Left kidney (tissue), 8 donors: ENCODE measurements at places on chromosomes 3 and 15.

GRCh38 chr3:42541079-42541478 is 38.6 kb downstream of the VIPR1 start:
- DNase-seq, result no peak

GRCh38 chr3:172687501-172687900 is 23.4 kb downstream of the NCEH1 start:
- no peak for DNase-seq

GRCh38 chr3:149224736-149225594 is 3.3 kb upstream of the CP start:
- DNase-seq, result no peak

DNA sequence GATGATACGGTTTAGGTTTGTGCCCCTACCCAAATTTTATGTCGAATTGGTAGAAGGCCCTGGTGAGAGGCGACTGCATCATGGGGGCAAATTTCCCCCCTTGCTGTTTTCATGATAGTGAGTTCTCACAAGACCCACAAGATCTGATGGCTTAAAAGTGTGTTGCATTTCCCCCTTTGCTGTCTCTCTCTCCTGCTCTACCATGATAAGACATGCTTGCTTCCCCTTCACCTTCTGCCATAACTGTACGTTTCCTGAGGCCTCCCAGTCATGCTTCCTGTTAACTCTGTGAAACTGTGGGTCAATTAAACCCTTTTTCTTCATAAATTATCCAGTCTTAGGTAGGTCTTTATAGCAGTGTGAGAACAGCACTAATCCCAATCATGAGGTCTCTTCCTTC is 381.2 kb downstream of the RSL24D1 start:
- no peak for DNase-seq

DNA sequence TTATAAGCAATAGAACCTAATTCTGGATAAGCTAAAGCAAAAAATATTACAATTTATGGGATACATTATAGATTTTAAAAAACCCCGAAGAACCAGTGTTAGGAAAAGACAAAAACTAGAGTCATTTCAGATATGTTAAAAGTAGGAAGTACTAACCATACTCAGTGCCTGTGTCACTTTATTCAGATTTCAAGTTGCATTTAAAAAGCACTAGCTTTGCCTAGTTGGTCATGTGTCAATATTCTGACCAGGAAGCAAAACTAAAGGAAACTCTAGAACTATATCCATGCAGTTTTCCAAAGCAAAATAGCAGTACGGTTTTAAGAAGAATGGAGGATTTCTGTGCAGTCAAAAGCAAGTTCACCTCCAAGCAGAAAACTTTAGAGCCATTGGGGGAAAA is 88.4 kb downstream of the RAP2B start:
- DNase-seq, result no peak

GRCh38 chr3:77081240-77081661 is 41.4 kb downstream of the ROBO2 start:
- DNase-seq, result peak; percentile 18

DNA sequence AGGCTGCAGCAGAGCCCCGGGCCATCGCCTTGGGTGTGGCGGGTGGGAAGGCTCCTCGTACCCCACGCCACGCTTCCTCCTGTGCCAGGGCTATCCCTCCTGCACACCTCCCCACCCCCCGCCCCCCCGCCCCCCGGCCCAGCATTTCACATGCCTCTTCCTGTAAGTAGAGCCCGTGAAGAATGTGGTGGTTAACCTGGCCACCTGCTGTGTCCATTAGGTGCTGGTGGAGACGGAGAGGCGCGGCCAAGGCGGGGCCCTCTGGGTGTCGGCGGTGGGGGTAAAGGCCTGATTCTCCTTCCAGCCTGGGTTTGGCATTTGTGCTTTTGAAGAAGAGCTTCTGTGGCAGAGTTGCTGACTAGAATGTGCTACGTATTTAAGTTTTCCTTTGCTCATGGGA is 127.8 kb downstream of the CHDH start:
- no peak for DNase-seq

- DNase-seq, result no peak
These were observed 14.2 kb downstream of the ST8SIA2 start for GRCh38 chr15:92407916-92408315.

DNA sequence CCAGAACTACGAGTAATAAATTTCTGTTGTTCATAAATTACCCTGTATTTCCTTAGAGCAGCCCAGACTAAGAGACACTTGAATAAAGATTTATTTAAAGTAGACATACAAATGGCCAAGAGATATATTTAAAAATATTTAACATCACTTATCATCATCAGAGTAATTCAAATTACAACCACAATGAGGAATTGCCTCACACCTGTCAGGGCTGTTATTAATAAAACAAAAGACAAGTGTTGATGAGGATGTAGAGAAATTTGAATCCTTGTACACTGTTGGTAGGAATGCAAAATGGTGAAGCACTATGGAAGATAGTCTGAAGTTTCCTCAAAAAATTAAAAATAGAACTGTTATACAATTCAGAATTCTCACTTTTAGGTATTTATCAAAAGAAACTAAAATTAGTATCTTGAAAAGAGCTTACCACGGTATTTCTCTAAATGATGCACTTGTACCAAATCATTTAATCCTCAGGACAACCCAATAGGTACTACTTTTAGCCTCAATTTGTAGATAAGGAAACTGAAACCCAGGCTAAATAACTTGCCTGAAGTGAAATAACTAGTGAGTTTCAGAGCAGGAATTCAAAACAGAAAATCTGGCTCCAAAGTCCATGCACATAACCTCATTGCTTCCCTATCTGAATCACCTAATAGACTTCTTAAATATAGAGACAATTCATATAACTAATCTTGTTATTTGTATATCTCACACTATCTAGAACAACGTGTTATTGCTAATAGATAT is 69.4 kb downstream of the ZBTB20 start:
- no peak for DNase-seq

DNA sequence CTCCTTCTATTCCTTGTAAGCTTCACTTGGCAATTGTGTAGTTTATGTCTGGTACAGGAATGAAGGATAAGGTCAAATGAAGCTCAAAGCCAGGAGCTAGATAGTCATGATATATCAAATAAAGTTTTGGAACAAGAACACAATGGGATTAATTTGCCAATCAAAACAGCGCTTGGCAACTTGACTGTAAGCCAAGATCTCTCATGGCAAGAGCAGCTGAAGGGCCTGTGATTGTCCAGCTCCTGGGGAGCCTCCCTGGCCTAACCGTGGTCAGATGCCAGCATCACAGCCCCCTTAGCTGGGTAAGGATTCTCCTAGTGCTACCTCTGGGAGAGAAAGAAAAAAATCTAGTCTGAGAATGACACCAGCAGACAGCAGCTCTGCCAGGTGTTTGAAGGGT is 97.2 kb downstream of the LIPC start:
- no peak for DNase-seq

DNA sequence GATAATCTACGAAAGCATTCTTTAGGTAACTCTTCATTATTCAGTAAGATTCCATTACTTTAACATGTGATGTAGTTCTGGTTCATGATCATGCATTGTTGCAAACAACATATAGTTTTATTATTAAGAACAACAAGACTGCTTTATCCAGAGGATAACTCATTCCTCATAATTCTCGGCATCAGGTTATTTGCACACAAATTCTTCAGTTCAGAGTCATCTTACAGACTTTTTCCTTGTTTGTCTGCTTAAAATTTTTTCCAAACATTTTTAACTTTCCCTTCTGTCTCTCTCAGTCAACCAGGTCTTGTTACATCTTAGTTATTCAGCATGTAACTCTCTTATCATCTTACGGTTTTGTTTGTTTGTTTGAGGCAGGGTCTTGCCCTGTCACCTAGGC is 60.1 kb downstream of the VGLL3 start:
- DNase-seq, result no peak

- peak; percentile 55 for DNase-seq
These were observed 35.4 kb downstream of the ACP3 start for GRCh38 chr3:132352556-132353143.

GRCh38 chr3:53833700-53834099 is 12.5 kb downstream of the CHDH start:
- no peak for DNase-seq

DNA sequence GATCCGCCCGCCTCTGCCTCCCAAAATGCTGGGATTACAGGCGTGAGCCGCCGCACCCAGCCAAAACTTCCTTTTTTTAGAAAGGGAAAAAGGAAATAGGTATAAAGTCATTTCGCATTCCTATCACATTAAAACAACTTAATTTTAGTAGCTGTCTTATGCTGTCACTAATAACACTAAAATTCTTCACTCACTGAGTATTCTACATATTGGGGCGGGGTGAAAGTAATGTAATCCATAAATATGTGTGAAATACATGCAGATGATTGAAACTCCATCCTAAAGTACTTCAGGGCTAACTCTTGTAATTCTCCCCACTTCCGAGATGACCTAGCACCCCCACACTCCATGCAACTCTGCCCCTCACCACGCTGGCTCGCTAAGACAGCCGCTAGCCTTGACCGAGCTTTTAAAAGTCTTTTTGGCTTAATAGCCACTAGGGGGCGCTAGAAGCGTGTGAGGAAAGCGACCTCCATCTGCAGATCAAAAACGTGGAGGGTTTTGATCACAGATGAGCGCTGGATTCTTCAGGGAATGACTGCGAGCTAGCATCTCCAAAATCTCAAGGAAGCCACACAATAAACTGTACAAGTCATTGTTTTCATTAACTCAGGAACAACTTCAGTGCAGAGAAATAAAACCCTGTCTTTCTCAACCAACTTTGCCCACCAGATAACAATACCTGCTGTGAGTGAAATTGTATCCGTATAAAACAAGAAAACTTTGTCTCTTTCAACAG is 129.3 kb upstream of the IGF1R start:
- DNase-seq, result peak; percentile 81

GRCh38 chr3:81463781-81464180 is 297.7 kb downstream of the GBE1 start:
- no peak for DNase-seq

DNA sequence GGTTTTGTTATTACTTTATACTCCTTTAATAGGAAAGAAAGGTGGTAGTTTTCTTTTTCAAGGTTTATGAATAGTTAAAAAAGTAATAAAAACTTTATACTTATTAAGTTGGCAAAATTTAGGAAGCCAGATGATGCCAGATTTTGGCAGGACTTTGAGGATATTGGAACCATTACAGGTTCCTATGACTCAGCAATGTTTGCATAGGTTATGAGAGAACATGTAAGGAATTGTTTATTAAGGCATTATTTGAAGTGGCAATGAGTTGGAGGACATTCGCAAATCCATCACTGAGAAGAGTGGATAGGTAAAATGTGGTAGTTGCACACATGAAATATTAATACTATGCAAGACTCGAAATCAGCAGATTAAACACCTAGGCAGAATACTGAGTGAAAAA is 29.9 kb downstream of the CDAN1 start:
- no peak for DNase-seq

- DNase-seq, result no peak
These were observed 266.3 kb downstream of the NR1D2 start for GRCh38 chr3:24211381-24211780.

DNA sequence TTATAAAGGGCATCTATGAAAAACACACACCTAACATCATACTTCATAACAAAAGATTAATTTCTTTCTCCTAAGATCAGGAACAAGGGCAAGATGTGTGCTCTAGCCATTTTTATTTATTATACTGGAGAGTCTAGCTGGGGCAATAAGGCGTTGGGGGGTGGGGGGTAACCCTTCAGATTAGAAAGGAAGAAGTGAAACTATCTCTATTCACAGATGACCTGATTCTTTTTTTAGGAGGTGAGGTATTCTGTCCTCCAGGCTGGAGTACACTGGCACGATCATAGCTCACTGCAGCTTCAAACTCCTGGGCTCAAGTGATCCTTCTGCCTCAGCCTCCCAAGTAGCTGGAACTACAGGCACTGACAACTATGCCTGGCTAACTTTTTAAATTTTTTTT is 89.5 kb upstream of the MANF start:
- no peak for DNase-seq

DNA sequence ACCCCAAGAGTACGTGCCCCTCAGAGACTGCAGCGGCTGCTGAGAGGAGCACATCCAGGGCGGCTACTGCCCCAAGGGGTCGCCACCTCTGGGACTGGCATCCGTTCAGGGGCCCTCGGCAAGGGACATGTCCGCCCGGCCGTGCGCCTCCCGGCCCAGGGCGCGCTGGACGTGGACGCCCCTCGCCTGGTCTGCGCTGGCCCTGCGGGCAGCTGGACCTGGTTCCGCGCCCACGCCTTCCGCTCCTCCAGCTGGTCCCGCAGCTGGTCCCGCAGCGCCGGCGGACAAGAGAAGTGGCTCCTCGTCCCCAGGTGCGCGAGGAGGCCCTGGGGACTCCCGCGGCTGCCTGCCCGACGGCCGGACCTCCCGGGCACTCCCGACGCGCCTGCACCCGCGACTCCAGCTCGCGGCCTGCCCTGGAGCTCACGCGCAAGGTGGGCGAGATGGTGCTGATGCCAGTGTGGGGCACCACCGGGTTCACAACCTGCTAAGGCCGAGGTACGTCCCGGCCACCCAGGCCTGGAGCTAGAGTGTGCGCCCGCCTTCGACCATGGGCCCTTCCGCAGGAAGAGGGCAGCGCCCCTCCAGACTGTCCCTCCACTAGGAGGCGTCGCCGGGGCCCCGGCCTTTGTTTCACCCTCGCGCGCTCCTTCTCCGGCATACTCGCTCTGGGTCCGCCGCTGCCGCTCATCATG is 14.4 kb upstream of the GP9 start:
- DNase-seq, result no peak

DNA sequence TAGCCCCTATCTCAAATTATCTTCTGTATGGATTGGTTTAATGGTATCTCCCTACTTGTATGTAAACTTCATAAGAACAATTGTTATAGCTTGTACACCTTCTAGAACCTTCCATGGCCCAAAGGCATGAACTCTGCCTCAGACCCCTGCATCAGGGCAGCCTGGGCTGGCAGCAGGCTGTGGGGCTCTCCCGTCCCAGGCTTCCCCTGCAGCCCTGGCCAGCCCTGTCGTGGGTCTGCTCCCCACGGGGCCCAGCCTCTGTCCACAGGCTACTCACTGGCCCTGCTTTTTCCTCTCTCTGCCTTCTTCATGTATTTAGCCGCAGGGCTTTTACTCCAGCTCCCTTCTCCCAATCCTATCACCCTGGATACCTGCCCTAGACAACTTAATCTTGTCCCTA is 4.4 kb downstream of the SCN5A start:
- no peak for DNase-seq

GRCh38 chr3:181633556-181633955 is 78.2 kb upstream of the SOX2 start:
- DNase-seq, result no peak

GRCh38 chr3:43268636-43269035 is 17.7 kb upstream of the SNRK start:
- DNase-seq, result no peak

GRCh38 chr15:70435872-70436271 is 327.5 kb downstream of the UACA start:
- DNase-seq, result no peak

- no peak for DNase-seq
These were observed 219.9 kb downstream of the GAP43 start for GRCh38 chr3:115843206-115843605.

DNA sequence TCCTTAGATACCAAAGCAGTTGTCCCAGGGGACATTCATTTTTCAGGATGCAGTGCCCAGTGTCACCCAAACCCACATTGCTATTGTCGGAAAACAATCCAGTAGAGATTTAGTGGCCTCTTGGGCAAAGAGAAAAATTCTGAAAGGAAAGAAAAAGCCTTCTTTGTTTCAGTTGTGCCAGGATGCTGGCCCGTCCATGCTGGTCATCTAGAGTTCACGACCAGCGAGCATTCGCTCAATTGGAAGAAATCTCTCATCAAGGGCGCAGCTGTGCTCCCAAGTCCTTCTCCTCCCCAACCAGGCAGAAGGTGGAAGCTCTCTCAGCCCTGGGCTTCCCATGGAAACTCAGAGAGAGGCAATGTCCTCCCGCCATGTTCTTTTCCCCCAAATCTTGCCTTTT is 123.7 kb downstream of the MTHFS start:
- no peak for DNase-seq

GRCh38 chr3:94946683-94947082 is 883.8 kb downstream of the NSUN3 start:
- no peak for DNase-seq
